ENCODE measurements at places on chromosomes 11 and 22. TPM values are rescaled to one million over a fixed set of nuclear protein-coding genes. Genes with fewer than 3 reads are reported as not detected.

The SNX15 gene
- 29.9 TPM for total RNA-seq

The SUSD2 gene
- total RNA-seq: 1.6 TPM

The CLDN5 gene
- total RNA-seq: 3.8 TPM

The MMP7 gene
- not detected for total RNA-seq

The MAPK8IP2 gene
- total RNA-seq: 0.17 TPM

The POTEH gene
- total RNA-seq: not detected

The GAL3ST3 gene
- total RNA-seq: not detected

The TBX1 gene
- not detected for total RNA-seq

The IL18BP gene
- 19.2 TPM for total RNA-seq

The SLC22A25 gene
- not detected for total RNA-seq

The ZNF280A gene
- total RNA-seq: not detected

The UBQLNL gene
- total RNA-seq: 0.12 TPM

The ROM1 gene
- 1.1 TPM for total RNA-seq

The RIN1 gene
- 1.3 TPM for total RNA-seq

The DKK3 gene
- total RNA-seq: not detected

The SCT gene
- total RNA-seq: not detected

The CDON gene
- 0.83 TPM for total RNA-seq

The LRRC55 gene
- not detected for total RNA-seq

The MB gene
- total RNA-seq: 0.80 TPM

The E2F8 gene
- total RNA-seq: 22.8 TPM

The PHF21B gene
- 0.51 TPM for total RNA-seq

The APOL5 gene
- not detected for total RNA-seq

The OR5B2 gene
- total RNA-seq: not detected

The APOBEC3B gene
- total RNA-seq: 18.9 TPM

The CRACR2B gene
- 1.9 TPM for total RNA-seq

The PMM1 gene
- 26.3 TPM for total RNA-seq

The ZBED5 gene
- 52.0 TPM for total RNA-seq

The PRSS23 gene
- total RNA-seq: 11.7 TPM

The MAP6 gene
- 8.4 TPM for total RNA-seq

The GRK3 gene
- total RNA-seq: 36.0 TPM

The WEE1 gene
- 53.6 TPM for total RNA-seq

The HBE1 gene
- total RNA-seq: not detected

The NLRP6 gene
- 11.7 TPM for total RNA-seq

The CTSW gene
- total RNA-seq: 29.5 TPM

The RFPL2 gene
- total RNA-seq: 0.15 TPM

The PYGM gene
- total RNA-seq: 7.3 TPM

The ATP6V1E1 gene
- total RNA-seq: 117 TPM

The MMP13 gene
- total RNA-seq: not detected

The MUC5AC gene
- total RNA-seq: not detected

The PANX3 gene
- total RNA-seq: not detected
